T-helper 9 cell (primary cell): ENCODE measurements at places on chromosomes 13 and 19.

GRCh38 chr13:35552172-35552844 lies 75.8 kb upstream of the MAB21L1 start:
- no peak for DNase-seq

DNA sequence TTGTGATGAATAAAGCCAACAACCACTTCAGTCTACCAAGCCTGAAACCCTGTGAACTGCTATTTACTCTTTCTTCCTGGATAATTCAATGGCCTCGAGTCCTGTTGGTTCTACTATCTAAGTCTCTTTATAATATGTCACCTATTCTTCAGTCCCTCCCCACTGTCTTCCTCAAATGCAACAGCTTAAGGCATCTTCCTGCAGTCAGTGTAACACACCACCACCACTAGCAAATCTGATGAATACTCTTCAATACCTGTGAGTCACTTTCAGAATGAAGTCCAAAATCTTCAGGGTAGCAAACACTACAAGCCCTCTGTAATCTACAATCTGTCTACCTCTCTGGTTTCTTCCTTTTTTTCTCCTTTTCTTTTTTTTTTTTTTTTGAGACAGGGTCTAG lies 32.9 kb downstream of the ZDHHC20 start:
- no peak for DNase-seq

- DNase-seq, result no peak
Measured at GRCh38 chr19:1857648-1858326, 5.6 kb downstream of the KLF16 start.

- no peak for DNase-seq
Measured at GRCh38 chr13:75366380-75367280, 115.3 kb downstream of the TBC1D4 start.

DNA sequence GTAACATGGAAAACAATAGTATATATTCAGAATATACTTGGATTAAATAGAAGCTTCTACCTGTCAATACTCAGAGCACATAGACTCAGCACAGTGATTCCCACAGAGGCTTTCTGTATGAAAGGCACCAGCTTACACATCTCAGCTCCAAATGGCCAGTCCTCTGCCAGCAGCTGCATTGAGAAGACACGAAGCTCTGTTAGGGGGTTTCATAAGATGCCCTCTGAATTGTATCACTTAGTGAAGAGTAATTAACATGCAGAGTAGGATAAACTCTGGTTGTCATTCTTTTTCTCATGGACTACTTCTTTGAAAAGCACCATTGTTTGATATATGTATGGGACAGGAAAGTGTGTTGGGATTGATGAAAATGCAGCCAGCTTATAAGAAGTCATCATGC lies 15.2 kb downstream of the EDNRB start:
- no peak for DNase-seq

GRCh38 chr19:17125728-17126677 lies 50.4 kb downstream of the MYO9B start:
- peak; percentile 67 for DNase-seq

DNA sequence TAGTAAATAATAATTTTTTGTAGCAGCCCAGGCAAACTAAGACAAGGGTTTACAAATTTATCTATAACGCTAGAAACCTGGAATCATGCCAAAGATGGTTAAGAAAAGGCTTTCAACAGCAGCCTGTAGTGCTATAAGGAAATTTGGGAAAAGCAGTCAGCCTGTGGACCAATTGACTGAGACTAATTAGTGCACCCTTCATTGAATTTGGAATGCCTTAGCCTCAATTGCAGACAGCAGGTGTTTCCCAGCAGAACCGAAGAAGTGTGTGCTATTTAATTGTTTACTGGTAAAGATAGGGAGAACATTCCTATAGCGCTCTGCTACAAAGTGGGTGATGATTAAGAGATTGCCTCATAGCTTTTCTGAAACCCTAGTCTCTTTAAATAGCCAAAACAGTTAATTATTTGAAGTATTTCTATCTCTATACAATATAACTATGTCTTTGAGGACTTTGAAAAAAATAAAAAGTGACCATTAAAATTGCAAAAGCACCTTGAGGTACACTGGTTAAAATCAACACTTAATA lies 1884.3 kb upstream of the PCDH20 start:
- no peak for DNase-seq

- no peak for DNase-seq
Measured at GRCh38 chr13:99027260-99027659, 49.4 kb upstream of the DOCK9 start.

GRCh38 chr13:23159760-23160637 lies 20.8 kb upstream of the SGCG start:
- DNase-seq, result no peak

GRCh38 chr13:43631106-43631505 lies 155.7 kb downstream of the ENOX1 start:
- no peak for DNase-seq

DNA sequence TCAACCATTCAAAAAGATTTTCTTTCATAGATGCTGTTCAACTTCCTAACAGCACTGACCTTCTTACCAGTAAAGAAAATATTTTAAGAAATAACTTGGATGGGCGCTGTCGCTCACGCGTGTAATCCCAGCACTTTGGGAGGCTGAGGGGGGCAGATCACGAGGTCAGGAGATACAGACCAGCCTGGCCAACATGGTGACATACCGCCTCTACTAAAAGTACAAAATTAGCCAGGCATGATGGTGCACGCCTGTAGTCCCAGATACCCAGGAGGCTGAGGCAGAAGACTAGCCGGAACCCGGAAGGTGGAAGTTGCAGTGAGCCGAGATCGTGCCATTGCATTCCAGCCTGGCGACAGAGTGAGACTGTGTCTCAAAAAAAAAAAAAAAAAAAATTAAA lies 865.7 kb upstream of the SLC10A2 start:
- no peak for DNase-seq

DNA sequence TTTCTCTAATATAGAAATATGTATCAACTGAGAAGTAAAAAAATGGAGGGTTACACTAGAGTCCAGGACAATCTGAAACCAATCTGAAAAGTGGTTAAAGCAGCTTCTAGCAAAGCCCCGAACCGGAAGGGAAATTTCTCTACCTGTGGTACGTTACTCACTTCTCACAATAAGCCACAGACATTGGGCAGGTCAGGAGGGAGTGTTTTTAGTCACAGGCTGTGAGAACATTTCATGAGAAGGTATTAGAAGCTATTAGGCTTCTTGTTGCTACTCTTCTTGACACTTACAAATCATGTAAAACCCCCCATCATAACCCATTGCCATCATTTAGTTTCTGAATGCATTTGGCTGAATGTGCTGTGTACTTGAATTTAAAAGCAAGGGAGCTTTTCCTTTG lies 120.9 kb downstream of the NUFIP1 start:
- no peak for DNase-seq

GRCh38 chr13:48201044-48201443 lies 32.0 kb upstream of the ITM2B start:
- DNase-seq, result no peak

GRCh38 chr13:85631801-85632200 lies 167.4 kb downstream of the SLITRK6 start:
- DNase-seq, result no peak

- DNase-seq, result no peak
Measured at GRCh38 chr19:30516531-30516930, 144.3 kb downstream of the ZNF536 start.

GRCh38 chr13:45604892-45605291 lies 10.6 kb downstream of the ERICH6B start:
- no peak for DNase-seq

DNA sequence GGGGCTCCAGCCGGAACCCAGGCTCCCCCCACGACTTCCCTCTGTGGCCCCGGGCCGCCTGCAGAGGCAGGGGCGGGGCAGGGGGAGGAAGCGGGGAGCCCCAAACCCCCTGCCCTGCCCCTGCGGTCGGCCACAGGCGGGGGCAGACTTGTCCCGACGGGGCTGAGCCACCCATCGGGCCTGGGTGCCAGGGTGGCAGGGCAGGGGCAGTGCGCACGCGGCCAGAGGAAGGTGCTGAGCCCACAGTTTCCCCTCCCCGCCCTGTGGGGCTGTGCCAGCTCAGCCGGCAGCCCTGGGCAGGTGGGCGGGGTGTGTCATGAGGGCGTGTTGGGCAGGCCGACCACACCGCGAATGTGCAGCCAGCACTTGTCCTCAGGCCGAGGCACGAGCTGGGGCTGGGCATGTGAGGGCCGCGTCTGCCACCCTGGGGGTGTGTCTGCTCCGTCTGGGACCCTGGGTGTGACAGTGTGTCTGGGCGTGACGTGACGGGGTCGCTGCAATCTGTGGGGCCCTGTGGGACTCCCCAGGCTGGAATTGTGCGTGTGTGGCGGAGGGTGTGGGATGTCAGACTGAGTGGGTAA lies 17.7 kb downstream of the CCDC97 start:
- DNase-seq, result peak; percentile 89
